Sciatic nerve (tissue), 2 donors: ENCODE measurements at places on chromosomes 11 and 22. TPM values are rescaled to one million over a fixed set of nuclear protein-coding genes. Genes with fewer than 3 reads are reported as not detected.

CSF2RB gene
- total RNA-seq = 10.1 TPM

MMP12 gene
- total RNA-seq = 0.22 TPM

GRAP2 gene
- 7.5 TPM for total RNA-seq

INSC gene
- 8.3 TPM for total RNA-seq

CHRNA10 gene
- total RNA-seq = 4.6 TPM

LINC01488 gene
- not detected for total RNA-seq

E2F8 gene
- total RNA-seq = 0.13 TPM

SPI1 gene
- total RNA-seq = 47.0 TPM

KRTAP5-8 gene
- 0.49 TPM for total RNA-seq

CTR9 gene
- total RNA-seq = 31.9 TPM

OR52I1 gene
- 0.13 TPM for total RNA-seq

RIC3 gene
- 14.6 TPM for total RNA-seq

IFTAP gene
- 21.0 TPM for total RNA-seq

NOL12 gene
- total RNA-seq = 21.2 TPM

OR5P2 gene
- total RNA-seq = not detected

RAB36 gene
- 7.5 TPM for total RNA-seq

SPDYC gene
- not detected for total RNA-seq

ADM gene
- 92.4 TPM for total RNA-seq

RPL27A gene
- 710 TPM for total RNA-seq

MYBPC3 gene
- total RNA-seq = 0.53 TPM

TBC1D22A gene
- total RNA-seq = 36.3 TPM

KREMEN1 gene
- 21.5 TPM for total RNA-seq

ZP1 gene
- 0.85 TPM for total RNA-seq

NECTIN1 gene
- total RNA-seq = 32.3 TPM

SEZ6L gene
- 0.13 TPM for total RNA-seq

MFRP gene
- total RNA-seq = not detected
